SHP77 (cell line): ENCODE measurements at places on chromosomes 7 and 10.
A peak's percentile ranks its signal among the peaks of the same experiment; 100 is the strongest.

DNA sequence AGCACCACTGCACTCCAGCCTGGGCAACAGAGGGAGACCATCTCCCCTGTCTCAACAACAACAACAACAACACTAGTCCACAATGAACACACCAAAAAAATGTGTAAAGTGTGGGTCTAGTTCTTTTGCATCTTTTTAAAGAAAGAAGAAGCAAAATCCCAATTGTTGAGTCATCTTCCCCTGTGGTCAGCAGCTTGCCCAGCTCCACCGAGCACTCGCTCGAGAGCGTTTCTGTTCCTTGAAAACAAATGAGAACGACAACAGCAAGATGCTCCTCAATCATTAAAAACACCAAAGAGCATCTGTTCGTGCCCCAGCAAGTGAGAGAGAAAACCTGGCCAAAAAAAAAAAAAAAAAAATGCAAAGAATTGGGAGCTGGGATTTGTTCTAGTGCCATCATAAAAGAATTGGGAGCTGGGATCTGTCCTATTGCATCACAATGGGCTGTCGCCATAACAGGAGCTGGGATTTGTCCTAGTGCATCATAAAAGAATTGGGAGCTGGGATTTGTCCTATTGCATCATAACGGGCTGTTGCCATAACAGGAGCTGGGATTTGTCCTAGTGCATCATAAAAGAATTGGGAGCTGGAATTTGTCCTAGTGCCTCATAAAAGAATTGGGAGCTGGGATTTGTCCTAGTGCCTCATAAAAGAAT lies 118.1 kb downstream of the PTPRN2 start:
- no peak for DNase-seq

DNA sequence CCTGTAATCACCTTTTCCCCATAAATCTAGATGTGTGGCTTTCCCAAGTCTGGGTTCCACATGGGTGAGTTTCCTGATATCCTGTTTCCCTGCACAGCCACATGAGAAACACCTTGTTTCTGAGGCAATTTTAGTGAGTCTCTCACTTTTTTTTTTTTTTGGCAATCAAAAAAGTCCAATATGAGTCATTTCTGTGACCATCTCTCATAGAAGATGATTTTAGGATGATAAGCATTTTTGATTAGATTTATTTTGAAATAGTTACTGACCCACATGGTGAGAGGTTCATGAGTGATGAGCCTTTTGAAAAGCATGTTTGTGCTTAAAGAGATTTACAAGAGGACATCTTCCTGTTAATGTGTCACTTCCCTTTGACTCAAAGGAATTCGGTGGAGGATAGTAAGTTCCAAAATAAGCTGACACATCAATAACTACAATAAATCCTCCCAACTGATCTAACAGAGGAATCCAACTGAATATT lies 464.0 kb downstream of the INHBA start:
- no peak for DNase-seq

- DNase-seq, result no peak
Observed at GRCh38 chr10:77457266-77457665, 180.3 kb downstream of the KCNMA1 start.

DNA sequence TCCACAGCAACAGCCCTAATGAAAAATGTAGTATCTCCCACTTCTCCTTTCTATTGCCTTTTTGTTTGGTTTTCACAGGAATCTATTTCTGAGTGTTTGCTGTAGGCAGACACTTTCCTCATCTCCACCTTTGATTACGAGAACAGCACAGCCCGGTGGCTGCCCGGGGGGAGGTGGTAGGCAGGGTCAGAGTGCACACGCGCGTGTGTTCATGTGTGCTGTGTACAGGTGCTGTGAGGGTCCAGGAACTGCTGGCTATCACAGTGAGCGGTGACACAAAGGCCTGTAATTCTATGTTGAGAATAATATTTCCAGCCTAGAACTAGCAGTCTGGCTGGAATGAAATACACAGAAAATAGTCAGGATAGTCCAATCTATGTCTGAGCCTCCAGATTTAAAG lies 212.8 kb downstream of the ADARB2 start:
- no peak for DNase-seq

GRCh38 chr10:12822126-12822892 lies 179.2 kb downstream of the CCDC3 start:
- no peak for DNase-seq

GRCh38 chr10:131802156-131802915 lies 98.5 kb upstream of the PPP2R2D start:
- DNase-seq, result no peak

DNA sequence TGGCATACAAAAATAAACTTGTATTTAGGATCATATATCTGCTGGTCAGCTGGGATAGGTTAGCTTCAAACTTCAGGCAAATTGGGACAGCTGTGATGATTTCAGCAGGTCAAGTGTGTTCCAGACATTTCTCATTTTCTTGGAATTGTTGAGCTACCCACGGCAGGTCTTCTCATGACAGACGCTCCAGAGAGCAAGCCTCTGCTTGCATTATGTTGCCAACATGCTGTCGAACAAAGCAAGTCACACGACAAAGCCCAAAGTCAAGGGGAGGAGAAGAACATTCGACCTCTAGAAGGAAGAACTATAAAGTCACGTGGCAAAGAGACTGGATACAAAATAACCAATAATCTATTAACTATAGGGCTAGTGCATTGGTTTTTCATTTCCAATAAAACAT lies 103.5 kb downstream of the RAB18 start:
- no peak for DNase-seq

DNA sequence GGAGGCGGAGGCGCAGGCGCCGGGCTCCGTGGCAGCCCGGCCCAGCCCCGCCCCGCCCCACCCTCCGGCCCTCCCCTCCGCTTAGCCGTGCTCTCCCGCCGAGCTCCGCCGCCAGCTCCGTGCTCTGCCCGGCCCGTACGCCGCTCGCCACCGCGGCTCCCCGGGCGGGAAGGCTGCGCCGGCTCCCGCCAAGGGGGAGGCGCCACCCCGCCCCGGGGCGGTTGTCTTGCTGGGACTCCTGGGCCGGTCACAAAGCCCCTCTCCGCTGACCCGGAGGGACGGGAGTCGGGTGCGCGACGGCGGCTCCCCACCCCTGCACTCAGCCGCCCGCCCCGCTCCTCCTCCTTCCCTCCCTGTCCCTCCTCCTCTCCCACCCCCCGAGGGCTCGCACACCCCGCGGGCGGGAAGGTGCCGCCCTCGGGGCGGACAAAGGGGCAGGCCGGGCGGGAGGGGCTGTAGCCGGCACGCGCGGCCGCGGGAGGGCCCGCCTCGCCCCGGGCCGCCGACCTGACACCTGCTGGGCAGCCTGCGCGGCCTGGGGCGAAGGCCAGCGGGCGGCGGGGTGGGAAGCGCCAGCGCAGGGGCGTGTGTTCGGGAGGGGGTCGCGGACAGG lies 11.5 kb upstream of the SP8 start:
- peak; percentile 69 for DNase-seq

GRCh38 chr7:96667026-96667425 lies 42.6 kb downstream of the SEM1 start:
- no peak for DNase-seq
